ENCODE measurements at places on chromosomes 12 and 14.

DNA sequence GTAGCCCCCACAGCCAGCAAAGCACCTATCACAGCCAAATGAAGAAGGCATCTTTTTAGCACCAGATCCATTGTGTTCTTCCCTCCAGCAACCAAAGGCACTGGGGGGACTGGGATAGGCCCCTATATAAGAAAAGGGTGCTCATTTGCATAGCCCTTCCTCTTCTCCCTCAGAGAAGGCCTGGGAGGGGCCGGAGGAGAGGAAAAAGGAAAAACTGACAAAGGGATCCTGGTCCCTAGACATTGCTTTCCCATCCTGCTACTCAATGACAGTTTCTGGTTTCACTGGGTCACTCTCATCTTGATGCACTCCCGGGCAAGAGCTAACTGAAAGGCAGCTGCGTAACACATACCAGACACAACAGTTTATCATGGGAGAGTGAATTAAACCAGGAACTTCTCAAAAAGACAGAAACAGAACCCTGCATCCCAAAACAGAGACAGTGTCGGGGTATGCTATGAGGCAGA lies at the start of gene PMEL:
Gene PMEL (minus strand): TSS at position 102 of the 467 bp plus-strand sequence. CDS start 31 bp downstream, at position 71.
- no peak for DNase-seq

DNA sequence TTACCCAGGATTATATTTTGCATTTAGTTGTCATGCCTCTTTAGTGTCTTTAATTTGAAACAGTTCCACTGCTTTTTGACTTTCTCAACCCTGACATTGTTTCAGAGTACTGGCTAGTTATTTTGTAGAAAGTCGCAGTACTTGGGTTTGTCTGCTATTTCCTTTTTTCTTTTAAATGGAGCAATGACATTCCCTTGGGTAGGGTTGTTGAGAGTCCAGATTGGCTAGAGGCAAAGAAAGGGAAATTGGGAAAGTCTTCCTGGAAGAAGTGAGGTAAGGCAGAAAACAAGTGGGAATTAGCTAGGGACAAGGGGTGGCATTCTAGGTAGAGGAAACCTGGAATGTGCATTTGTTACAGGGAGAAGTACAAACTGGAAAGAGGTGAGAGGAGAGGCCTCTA lies 245.9 kb downstream of the EMP1 start:
- DNase-seq = no peak

DNA sequence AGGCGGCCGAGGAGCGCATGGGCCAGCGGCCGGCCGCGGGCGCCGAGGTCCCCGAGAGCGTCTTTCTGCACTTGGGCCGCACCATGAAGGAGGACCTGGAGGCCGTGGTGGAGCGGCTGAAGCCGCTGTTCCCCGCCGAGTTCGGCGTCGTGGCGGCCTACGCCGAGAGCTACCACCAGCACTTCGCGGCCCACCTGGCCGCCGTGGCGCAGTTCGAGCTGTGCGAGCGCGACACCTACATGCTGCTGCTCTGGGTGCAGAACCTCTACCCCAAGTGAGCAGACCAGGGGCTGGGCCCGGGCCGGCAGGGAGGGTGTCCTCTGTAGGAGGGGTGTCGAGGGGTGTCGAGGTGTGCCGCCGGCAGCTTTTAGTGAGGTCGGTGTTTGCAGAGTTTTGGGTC lies 4.1 kb downstream of the TNFAIP2 start:
- no peak for DNase-seq

DNA sequence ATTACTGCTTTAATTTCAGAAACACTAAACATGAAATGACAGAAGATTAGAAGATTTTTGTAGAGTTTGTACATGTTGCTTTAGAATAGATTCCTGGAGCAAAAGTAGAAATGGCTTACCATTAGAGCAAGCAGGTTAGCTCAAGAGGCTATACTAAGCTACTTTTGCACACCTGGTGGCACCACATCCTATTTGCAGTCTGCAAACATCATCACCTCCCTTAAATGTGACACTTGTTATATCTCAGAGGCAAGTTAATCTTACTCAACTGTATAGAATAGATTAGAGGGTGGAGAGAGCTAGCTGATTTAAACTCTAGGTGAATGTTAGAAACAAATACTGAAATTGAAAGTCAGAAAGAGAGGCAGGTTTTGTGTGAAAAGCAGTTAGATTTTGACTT lies 30.7 kb upstream of the OR4E1 start:
- DNase-seq = no peak

- DNase-seq = no peak
Measured at GRCh38 chr12:62689042-62689839, 222.6 kb downstream of the MON2 start.
